ENCODE measurements at places on chromosomes 1 and 21.

DNA sequence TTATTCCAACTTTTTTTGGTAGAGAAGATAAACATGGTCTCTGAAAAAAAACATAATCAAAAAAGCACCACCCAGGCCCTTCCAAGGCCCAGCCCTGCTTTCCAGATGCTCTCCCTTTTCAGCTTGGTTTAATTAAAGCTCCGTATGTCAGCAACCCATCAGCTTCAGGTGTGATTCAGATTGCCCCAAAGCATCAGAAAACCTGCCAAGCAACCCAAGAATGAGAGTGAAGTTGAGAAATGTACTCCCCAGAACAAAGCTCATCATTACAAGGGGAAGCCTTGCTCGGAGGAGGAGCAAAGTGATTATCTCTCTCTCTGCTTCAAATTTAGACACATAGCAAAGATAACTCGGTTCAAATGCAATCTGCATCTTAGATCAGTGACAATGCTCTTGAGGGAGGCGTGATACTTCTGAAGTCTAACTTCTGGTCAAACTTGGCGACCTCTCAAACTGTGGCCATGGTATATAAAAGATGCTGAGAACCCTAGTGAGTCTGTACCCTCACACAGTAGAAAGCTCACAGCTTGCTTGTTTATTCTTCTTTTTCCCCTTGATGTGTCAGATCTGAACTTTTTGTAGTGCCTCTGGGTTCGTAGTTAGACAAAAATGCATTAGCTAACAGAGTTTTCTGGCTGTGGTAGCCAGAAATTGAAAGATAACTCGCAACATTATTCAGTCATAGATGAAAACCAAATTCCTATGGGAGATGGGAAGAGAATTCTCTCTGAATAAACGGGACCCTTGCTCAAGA is 63.3 kb upstream of the ZC3H11B start:
- no peak for DNase-seq

- DNase-seq, result no peak
Measured at GRCh38 chr1:247448107-247448791, 9.7 kb downstream of the OR2B11 start.

GRCh38 chr1:35768350-35769187 is 1.2 kb downstream of the CLSPN start:
- DNase-seq, result no peak

DNA sequence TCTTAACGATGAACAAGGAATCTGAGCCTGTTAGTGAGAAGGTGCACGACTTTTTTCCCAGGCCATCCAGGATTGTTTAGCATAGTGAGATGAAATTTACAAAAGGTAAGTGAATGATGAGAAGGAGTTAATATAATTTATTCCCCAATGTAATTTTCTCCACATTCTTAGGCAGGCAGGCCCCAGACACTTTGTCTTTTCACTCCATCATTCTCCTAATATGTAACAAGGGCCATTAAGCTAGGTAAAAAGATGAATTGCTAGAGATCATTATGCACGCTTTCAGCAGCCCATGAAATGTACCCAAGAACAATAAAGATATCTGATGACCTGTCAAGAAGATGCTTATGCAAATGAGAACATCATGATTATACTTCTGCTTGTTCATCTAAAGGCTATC is 24.1 kb downstream of the NIBAN1 start:
- no peak for DNase-seq

DNA sequence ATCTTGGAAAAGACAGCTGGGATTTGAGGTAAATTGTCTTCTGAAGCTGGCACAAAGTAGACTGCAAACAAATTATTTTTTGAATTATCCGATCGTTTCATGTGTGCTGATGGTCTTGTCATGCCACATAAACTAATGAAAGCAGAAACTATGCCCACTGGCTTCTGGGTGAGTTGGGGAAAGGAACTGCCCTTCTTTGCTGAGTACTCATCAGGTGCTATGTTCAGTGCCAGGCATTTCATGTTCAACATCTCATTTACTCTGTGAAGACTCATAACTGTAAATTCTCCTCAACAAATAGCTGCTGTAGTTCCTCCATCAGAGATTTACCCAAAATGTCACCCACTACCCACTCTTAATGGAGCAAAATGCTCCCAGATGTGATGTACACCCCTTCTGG is 1.2 kb downstream of the TRIT1 start:
- no peak for DNase-seq

GRCh38 chr1:97441966-97442365 is 478.9 kb downstream of the DPYD start:
- no peak for DNase-seq

GRCh38 chr1:197144570-197145325 is 1.7 kb downstream of the ASPM start:
- DNase-seq, result no peak

All from GDM1 (cell line).